Liver (tissue), 10 donors: ENCODE measurements at places on chromosomes 1 and 21. TPM values are rescaled to one million over a fixed set of nuclear protein-coding genes. Genes with fewer than 3 reads are reported as not detected.

The ZNF593OS gene
- polyA plus RNA-seq = 0.10 TPM

- no peak for DNase-seq
These were observed 34.6 kb downstream of the SLAMF6 start for GRCh38 chr1:160488347-160489058.

DNA sequence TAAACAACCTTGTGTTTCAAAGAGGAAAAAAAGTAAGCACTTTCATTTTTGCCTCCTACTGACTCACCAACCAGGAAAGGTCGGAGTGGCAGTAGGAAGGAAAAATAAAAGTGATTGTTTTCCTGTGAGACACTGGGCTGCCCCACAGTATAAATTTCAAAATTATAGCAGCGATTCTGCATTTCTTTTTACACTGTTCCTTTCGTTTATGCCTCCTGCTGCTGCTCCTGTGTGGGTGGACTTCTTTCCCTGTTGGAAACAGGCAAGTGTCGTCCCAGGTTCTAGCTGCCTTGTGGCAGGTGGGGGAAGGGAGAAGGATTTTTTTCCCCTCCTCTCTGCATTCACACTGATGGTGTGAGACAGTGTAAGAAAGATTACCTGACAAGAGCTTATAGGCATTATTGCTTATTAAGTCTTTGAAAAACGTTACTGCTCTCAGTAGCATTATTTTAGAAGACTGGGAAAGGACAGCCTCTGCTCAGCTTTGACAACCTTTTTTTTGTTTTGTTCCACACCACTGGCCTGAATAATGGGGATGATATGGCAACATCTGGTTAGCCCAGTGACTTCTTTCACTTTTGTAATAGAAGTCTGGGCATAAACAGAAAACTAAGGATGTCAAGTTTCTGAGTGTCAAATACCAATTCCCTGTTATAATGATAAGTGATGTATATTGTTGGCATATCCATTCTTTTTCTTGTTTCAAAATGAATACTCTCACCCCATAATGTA lies 77.9 kb downstream of the NEK7 start:
- no peak for DNase-seq

The SLC45A1 gene
- polyA plus RNA-seq = 0.29 TPM

DNA sequence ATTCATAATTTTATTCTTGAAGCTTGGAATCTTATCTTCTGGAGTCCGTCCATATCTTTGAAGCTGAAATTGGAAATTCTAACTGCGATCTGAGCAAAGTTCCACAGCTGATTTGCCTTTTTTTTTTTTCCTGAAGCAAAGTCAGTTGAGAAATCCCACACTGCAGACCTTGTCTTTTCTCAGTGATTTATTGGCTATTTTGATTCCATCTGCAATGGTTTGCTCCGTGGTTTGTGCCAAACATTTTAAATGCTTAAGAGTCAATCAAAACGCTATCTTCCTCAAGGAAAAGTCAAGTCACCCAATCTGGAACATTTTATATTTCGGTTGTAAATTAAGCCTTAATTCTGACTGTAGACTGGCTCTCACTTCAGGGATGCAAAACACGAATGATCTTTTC lies 88.2 kb upstream of the GRIK1 start:
- no peak for DNase-seq

- DNase-seq = no peak
These were observed 463 bp downstream of the PRPF3 start for GRCh38 chr1:150321826-150322166.

The IL23R gene
- polyA plus RNA-seq = not detected

GRCh38 chr21:21406921-21407320 lies 408.7 kb downstream of the NCAM2 start:
- no peak for DNase-seq
